ENCODE measurements at places on chromosomes 6 and 20.
A peak's percentile ranks its signal among the peaks of the same experiment; 100 is the strongest.

GRCh38 chr20:36181934-36182603, 27.5 kb downstream of the EPB41L1 start:
- no peak for DNase-seq

DNA sequence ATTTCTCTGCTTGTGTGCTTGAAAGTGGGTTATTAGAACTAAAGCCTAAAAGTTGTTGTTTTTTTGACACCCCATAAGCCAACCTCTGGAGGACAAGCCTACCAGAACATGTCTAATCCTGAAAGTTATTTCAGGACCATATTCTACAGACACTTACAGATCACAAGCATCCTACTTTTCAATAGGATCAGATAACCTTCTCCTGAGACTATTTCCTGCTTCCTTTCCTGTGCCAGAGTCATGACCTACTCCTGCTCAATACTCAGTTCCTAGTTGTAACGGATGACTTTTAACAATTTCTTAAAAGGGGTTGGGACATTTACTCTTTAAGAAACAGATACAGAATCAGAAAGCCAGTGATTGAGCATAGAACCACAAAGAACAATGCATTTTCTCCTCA, 5.3 kb upstream of the FILIP1 start:
- DNase-seq = no peak

GRCh38 chr20:4493386-4493785, 228.3 kb upstream of the PRND start:
- DNase-seq = no peak

DNA sequence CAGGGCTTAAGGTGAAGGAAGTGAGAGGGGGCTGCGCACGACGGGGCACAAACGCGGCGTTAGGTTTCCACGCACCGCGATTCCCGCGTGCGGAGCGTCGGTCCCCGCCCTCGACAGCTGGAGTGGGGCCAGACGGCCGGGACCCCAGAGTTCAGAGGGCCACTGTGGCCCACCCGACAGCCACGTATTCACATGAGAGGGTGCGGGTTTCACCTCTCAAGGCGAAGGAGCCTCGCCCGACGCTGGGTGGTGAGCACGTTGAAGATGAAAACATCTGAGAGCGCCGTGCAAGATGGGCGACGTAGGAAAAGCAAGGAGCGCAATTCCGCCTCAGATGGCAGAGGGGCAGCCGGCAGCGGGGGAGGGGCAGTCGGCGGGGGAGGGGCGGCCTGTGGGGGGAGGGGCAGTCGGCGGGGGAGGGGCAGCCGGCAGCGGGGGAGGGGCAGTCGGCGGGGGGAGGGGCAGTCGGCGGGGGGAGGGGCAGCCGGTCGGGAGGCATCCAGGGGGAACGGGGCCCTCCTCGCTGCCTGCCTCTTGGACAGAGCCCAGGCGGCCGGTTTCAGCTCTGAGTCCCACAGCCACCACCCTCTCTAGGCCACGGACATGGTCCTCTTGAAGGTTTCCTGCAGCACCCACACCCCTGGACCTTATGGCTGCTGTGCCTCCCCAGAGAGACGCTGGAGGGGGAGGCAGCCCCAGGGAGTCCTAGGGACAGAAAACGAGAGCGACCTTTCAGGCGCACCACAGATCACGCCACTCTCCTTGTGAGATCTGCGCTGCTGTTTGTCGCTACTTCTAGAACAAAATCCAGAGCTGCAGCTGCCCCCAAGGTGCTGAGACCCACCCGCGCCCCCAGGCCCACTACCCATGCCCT, 113.7 kb downstream of the DLL1 start:
- peak; percentile 24 for DNase-seq

GRCh38 chr6:151327101-151327500, 64.3 kb downstream of the ZBTB2 start:
- DNase-seq = no peak

- DNase-seq = no peak
Measured at GRCh38 chr6:104284872-104285271, 574.8 kb downstream of the HACE1 start.

DNA sequence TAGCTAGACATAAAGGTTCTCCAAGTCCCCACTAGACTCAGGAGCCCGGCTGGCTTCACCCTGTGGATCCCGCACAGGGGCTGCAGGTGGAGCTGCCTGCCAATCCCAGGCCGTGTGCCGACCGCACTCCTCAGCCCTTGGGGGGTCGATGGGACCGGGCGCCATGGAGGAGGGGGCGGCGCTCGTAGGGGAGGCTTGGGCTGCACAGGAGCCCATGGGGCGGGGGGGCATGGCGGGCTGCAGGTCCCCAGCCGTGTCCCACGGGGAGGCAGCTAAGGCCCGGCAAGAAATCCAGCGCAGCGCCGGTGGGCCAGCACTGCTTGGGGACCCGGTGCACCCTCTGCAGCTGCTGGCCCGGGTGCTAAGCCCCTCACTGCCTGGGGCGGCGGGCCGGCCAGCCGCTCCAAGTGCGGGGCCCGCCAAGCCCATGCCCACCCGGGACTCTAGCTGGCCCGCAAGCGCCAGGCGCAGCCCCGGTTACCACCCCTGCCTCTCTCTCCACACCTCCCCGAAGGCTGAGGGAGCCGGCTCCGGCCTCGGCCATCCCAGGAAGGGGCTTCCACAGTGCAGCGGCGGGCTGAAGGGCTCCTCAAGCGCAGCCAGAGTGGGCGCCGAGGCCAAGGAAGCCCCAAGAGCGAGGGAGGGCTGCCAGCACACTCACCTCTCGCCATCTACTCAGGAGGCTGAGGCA, 26.5 kb upstream of the ID1 start:
- DNase-seq = no peak

DNA sequence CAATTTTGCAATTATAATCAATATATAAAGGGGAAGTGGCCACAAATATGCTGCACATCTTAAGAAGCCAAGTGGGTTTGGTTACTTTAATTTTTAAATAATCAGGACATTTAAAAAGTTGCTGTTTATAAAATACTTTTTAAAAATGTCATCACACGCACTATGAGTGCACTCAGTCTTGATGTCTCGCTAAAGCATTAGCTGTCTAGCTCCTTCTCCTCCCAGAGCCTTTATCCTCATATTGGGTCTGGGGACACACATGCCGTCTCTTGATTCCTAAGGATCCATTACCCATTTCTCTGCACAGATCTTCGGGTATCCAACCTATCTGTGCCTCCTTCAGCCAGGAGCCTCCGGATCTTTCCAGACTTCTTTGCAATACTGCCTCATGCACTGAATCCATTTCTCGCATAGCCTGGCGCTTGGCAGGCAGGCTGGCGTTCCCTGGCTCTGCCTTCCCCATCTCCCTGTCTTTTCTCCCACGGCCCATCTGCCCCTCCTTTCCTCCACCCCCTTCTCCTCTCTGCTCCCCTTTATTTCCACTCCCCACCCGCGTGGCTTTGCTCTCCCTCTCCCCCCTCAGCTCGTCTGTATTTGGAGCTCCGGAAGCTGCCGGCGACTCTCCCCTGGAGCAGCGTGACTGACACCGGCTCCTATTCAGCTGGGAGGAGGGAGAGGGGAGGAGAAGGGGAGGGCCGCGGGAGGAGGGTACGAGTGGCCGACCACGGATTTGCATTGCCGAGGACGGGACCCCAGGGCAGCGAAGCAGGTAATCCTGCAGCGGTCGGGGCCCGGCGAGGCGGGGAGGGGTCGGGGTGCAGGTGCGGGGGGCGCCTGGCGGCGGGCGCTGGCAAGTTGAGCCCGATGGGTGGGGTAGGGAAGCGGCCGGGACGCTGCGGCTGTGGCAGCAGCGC, at the start of gene CAP2:
CAP2 (plus strand) TSS at position 618 of the 914 bp plus-strand sequence. CDS start 27,961 bp downstream, outside the sequence.
- no peak for DNase-seq

DNA sequence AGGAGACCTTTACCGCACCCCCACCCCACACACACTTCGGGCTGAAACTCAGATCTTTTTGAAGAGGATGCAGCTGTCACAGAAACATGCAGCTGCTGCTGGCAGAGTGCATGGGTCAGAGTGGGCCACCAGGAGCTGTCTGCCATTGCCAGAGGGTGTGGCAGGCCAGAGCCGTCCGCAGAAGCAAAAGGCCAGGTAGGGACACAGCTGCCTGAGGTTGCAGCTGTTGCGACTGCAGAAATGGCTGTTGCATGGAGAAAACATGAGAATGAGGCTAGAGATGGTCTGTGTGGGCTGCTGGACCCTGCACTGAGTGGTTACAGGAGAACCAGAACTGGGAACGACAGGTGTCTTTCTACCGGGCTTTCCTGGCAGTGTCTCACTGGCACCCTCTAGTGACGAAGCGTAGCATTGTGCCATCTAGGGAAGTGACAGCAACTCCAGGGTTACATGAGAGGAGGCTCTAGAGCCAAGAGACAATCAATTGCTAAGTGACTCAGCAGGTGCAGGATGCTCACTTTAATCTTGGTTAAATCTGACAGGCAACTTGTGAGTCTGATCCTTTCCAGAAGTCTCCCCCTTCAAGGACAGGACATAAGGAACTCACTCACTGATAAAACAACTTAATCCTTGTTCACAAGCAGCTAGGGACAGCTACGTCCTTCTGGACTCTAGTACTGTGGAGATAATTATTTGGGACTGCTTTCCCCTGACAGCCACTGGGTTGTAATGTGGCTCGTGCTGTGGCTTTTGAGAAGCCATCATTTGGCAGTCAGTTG, 29.1 kb upstream of the SERPINB9 start:
- peak; percentile 64 for DNase-seq

DNA sequence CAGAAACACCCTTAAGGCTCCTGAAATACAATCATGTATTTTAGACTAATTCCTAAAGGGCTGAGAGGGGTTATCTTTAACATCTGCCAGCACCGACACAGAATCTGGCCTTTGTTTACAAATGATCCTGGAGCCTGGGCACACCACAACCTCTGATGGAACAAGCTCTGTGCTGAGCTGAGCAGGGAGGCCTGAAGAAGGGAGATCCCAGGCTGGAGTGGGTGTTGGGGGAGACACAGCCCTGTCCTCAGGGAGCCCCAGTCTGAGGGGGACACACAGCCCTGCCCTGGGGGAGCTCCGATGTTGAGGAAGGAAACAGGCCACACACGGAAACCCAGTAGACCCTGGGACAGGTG, 130.5 kb downstream of the VEGFA start:
- DNase-seq = no peak

DNA sequence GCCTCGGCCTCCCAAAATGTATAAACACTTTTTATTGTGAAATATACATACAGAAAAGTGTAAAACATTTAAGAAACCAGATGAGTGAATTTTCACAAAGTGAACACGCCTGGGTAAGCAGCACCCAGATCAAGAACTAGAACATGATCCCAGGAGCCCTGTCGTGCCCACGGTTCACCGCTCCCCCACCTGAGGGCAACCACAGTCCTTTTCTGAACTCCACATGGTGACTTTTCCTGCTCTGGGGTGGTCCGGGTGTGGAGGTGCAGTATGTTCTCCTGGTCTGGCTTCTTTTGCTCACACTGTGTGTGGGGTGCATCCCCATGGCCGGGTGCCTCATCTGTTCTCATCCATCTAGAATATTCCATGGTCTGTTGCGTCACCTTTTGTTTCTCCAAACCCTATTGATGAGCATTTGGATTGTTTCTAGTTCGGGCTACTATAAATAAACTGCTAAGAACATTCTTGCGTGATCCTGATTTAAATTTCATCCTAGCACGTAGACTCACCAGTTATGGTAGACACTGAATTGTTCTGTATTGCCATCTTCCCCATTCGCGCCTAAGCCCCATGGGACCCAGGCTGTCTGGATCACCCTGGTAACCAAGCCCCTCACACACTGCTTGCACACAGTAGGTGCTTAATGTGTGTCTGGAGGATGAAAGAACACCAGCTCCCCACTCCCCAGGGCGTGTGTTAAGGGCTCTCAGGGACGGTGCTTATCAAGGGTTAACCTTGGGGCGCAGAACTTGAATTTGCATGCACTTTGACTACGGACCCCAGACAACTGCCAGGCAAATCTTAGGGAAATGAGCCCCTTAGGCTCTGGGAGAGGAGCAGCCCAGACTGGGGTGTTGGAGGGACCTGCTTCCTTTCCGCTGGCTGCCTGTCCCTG, 56.2 kb downstream of the CTCFL start:
- DNase-seq = no peak

GRCh38 chr6:29886701-29887100, 55.6 kb upstream of the HLA-A start:
- DNase-seq = no peak

Measured in activated CD8-positive, alpha-beta memory T cell treated with anti-CD3 and anti-CD28 coated beads for 1 hour (primary cell).